ENCODE measurements at places on chromosomes 2 and 18. TPM values are rescaled to one million over a fixed set of nuclear protein-coding genes. Genes with fewer than 3 reads are reported as not detected.

TEKT4 gene
- total RNA-seq = not detected

DNA sequence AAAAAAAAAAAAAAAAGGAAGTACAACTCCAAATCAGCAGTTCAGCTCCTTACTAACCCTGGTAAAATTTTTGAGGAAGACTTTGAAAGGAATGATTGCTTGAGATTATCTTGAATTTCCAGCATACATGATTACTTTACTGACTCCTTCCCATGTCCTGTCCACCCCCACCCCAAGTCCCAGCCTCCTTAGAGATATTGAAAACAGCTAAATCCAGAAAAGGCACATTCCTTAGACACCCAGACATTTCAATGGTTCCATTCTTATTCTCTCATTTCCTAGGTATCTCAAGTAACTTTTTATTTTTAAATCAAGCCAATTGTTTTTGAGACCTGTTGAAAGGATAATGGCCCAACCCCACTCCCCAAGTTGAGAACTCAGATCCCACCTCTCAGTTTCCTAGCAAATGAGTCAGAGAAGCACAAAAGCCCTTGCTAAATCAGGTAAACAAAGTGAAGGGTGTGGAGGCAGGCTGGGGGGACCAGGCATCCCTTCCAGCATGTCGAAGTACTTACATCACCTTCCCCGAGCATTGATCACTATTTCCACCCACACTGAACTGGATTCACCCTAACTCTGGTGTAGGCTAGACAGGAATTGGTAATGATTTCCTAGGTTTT, 95.4 kb upstream of the FZD7 start:
- no peak for DNase-seq
- no peaks in the 10 kb centered on the region for H3K27me3 ChIP-seq
- H3K27ac ChIP-seq = peak overlapping the region; percentile 67
- peaks cover 41% of the 10 kb centered on the region for H3K4me1 ChIP-seq
- H3K4me3 ChIP-seq = peak overlapping the region; percentile 2
- 0 out of 2 replicates have a peak, but pooled peaks cover 5% of the 10 kb centered on the region for H3K36me3 ChIP-seq

DNA sequence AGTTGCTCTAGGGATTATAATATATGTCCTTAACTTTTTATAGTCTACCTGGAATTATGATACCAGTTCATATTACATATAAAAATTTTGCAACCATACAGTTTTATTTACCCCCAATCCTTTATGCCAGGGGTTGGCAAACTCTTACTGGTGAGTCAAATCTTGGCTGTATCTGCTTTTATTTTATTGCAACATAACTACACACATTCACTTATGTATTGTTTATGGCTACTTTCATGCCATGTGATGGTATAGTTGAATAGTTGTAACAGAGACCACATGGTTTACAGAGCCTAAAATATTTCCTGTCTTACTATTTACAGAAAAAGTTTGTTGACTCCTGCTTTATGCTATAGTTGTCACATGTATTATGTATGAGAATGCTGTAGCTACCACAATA, 25.8 kb upstream of the DLX2 start:
- no peak overlapping the region for H3K4me3 ChIP-seq
- H3K4me1 ChIP-seq = no peaks in the 10 kb centered on the region
- no peak overlapping the region for H3K27ac ChIP-seq
- H3K36me3 ChIP-seq = no peaks in the 10 kb centered on the region
- H3K27me3 ChIP-seq = no peaks in the 10 kb centered on the region
- DNase-seq = no peak

- no peak overlapping the region for H3K27ac ChIP-seq
- no peaks in the 10 kb centered on the region for H3K4me1 ChIP-seq
- H3K27me3 ChIP-seq = no peaks in the 10 kb centered on the region
These were observed 450.2 kb downstream of the ERBB4 start for GRCh38 chr2:212088353-212088752.
